ENCODE measurements at places on chromosomes 6 and 20.

DNA sequence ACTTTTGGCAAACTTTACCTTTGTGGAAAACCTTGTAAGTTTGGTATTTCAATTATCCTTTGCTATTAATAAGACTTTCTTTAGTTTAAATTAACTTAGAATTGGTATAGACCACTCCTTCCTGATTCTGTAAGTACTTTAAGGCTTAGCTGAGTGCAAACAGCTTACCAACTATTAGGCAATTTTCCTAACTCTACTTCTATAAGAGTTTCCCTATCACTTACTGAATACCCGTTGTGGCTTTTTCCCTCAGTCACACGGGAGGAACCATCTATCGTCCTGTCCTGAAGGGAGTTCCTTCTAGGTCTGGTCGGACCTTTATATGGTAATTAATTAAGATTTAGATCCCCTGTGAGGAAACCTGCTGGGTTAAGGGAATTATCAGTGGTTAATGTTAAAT is 9.6 kb downstream of the SLC35A1 start:
- no peak for DNase-seq

DNA sequence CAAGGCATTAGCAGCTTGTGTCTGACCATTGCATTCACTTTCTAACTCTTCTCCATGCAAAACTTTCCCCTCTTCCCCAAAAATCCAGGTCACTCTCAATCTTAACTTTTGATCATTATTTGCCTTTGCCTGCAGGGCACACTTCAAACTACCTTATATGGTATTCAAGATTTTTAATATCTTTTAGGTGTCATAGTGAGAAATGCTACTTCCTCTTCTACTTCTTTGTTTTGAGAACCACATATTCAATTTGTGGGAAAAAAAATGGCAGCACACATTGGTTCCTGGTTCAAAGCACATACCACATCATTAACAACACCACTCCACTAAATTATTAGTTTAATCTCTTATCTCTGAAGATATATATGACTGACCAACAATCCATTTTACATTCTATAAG is 1267.0 kb upstream of the CITED2 start:
- DNase-seq, result no peak

DNA sequence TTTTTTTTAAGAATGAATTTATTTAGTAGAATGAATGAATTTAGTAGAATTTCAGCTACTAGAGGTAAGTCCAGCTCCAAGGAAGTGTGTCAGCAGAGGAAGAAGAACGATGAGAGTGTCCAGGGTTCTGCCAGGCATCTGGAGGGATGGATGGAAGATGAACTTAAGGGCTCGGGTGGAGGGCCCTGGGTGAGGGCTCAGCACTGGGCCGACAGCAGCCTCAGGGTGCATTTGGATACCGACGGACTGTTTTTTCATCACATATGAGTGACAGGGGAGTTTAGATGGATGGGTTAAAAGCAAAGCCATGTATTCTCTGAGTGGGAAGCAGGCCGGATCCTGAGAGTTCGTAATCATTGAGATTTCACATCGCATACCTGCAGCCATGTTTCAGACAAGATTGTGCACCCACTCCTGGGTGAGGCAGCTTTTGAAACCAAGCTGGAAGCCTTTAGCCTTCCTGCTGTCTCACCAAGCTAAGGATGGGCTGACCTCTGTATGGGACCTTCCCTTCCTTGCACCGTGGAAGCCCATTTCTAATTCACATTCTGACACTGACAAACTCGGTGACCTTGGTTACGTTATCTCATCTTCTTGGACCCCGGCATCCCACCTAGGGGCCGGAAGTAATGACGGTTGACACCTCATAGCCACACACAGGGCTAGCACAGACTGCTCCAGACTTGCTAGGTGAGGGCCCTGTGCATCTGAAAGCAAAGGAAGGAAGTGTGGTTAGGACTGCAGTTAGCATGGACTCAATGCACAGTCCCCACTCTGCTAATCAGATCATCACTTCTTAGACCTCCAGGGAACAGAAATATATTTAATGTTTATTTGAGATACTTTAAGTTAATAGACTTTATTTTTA is 228.5 kb downstream of the SLC24A3 start:
- no peak for DNase-seq

GRCh38 chr6:112337209-112337638 is 9.9 kb upstream of the RFPL4B start:
- no peak for DNase-seq

DNA sequence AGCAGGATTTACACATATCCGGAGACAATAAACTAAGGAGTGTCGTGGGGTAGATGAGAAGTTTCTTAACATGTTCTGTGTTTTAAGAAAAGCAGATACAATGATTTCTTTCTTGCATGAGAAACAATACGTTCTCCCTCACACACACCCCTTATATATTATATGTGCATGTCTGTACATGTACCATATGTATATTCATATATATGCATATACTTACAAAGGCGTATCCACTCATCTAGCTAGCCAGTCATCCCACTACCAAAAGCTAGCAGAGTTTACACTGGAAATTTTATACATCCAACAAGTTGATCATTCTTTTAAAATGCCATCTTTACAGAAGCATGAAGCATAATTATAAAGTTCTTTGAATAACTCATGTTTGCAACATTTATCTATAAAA is 14.9 kb downstream of the ARG1 start:
- no peak for DNase-seq

Measured in activated T-helper 2 cell treated with anti-CD3 and anti-CD28 coated beads, Interferon-gamma antibody, Interleukin-2, Interleukin-4, amounts not matched to agents 10 μg/mL and 5 μg/mL and 100 μg/mL, durations not matched to agents 14 hours and 24 hours and 36 hours (primary cell).